ENCODE measurements at places on chromosomes 13 and 19. TPM values are rescaled to one million over a fixed set of nuclear protein-coding genes. Genes with fewer than 3 reads are reported as not detected.

DNA sequence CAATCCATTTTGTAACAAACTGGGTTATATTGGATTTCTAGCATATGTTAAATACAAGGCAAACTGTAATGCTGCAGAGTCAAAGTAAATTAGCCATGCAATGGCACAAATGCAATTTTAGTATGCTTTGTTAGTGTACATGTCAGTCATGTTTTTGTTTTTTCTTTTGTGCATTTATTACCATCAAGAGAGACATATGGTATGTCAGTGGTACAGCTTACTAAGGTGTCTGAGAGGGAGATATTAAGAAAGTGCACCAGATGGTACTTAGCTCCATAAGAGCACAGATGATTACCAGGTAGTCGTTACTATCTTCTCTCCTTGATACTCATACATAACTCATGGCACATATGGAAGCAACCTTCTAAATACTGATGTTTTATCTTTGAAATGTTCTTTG lies 550.3 kb downstream of the GPC5 start:
- DNase-seq = no peak

DNA sequence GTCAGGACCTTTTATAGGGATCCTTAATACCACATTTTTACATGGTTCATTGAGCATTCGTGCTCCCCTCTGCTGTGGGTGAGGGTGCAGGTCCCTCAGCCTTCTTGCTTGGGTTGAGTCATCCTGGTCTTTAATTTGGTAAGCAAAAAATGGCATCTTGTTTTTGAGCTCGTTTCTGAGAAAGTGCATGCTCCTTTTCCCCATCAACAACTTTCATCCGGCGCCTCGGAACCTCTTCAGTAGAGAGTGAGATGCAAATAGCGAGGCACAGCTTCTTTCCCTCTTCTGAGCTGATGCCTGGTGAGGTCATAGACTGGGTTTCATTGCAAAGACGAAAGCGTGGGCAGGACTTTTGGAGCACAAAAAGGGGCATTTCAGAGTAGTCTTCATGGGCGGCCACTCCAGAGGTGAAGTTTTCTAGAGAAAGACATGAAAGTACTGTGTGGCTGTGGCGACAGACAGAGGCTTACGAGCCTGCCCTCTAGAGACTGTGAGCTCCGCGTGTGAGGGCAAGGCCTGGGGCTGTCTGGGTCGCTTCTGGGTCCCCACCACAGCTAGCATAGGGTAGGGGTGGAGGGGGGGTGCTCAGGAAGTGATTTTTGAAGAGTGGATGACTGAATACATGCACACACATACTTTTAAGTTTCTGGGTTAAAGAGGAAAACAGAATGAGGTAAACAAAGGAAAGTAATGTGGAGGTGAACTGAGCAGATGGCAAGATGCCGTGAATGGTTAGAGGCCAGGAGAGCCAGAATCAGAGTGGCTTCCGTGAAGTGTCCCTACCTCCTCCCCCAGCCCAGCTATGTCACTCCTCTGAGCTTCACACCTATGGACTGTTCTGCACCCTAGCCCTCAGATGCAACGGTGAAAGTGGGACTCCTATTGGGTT lies 44.3 kb downstream of the BBC3 start:
- no peak for DNase-seq

DNA sequence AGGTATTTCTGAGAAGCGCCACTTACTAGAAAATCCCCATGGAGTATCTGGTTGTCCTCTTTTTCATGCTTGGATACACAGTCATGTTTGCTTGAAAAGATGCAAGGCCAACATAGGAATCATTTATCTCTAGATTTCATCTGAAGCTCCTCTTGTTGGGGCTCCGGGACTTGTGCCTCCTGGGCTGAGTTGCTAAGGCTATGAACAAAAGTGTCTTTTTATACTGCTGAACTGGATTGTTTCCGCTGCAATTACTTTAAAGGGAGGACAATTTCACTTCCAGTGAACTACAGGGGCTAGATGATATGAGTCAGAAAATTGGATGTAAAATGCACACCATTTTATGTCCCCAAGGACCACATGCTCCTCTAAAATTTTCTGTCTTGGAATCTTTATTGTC lies 114.1 kb downstream of the TNFSF13B start:
- DNase-seq = no peak

DNA sequence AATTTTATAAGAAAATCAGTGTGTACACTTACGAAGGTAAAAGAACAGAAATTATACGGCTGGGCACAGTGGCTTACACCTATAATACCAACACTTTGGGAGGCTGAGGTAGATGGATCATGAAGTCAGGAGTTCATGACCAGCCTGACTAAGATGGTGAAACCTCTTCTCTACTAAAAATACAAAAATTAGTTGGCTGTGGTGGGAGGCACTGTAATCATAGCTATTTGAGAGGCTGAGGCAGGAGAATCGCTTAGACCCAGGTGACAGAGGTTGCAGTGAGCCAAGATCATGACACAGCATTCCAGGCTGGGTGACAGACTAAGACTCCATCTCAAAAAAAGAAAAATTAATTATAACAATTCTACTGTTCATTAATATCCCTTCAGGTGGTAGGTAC lies 151.9 kb downstream of the ZNF737 start:
- no peak for DNase-seq

DNA sequence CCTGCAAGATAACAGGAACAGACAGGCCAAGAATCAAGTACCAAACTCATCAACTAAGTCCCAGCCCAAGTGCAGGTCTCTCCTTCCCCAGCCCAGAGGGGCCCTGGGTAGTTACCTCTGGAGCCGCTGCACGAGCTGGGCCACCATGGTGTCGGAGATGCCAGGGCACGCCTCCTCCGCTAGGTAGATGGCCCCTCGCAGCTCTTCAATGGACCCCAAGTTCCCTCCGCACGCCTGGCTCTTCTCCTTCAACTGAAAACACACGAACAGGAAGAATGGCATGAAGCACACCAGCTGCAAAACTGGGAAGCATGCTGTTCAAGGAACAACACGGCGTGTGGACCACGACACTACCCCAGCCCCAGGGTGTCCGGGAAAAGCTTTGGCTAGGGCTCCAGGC lies 119.9 kb downstream of the STK24 start:
- no peak for DNase-seq

- no peak for DNase-seq
Measured at GRCh38 chr19:54674021-54674617, 11.3 kb downstream of the LILRB4 start.

GRCh38 chr13:20349564-20350381 lies 117.7 kb upstream of the GJB6 start:
- DNase-seq = no peak

DNA sequence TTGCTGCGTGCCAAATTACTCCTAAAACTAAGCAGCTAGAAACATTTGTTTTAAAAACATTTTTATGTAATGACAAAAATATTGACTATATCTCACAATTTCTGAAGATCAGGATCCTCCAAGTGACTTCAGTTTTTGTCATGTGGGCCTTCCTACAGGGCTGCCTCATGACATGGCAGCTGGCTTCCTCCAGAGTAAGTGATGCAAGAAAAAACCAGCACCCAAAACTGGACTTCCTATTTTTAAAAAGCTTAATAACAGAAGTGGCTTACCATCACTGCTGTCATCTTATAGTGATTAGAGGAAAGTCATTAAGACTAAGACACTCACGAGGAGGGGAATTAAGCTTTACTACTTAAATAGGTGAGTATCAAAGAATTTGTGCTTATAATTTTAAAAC lies 681.7 kb downstream of the PCDH17 start:
- DNase-seq = no peak

DNA sequence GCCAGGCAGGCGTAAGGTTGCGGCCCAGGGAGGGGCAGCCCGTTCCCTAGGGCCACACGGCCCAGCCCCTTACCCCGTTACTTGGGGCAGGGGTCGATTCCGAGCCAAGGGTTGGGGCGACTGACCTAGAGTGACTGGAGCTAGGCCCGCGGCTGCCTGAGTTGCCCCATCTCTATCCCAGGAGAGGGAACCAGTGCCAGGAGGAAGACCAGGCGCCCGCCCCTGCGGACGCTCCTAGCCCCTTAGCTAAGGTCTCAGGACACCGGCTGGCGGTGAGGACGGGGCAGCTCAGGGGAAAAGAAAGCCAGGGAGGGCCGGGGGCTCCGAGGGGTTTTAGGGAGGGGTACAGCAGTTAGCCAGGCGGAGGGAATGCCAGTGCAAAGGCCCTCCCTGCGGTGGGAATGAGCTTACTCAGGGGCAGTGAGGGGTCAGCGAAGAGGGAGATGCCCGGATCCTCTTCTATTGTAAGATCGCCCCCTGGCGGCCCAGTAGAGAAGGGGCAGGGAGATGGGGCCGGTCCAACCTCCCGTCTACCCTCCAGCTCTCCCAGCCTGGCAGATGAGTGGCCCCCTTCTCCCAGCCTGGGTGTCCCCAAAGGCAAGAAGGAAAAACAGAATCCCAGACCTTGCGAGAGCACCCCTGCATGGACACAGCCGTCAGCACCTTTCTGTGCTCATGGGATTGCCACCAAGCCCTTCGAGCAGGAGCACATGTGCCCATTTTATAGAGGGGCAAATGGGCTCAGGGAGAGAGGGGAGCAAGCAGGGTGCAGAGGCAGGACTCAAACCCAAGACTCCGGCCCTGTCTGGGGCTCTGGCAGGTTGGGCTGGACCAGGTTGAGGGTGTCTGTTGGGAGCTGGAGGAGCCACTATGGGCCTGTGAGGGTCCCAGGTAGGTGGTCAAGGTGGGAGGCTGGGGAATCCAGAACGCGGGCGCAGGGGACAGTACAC lies 16.3 kb downstream of the CILP2 start:
- DNase-seq = no peak

- DNase-seq = no peak
Measured at GRCh38 chr13:44302233-44302632, 71.4 kb upstream of the SERP2 start.

DNA sequence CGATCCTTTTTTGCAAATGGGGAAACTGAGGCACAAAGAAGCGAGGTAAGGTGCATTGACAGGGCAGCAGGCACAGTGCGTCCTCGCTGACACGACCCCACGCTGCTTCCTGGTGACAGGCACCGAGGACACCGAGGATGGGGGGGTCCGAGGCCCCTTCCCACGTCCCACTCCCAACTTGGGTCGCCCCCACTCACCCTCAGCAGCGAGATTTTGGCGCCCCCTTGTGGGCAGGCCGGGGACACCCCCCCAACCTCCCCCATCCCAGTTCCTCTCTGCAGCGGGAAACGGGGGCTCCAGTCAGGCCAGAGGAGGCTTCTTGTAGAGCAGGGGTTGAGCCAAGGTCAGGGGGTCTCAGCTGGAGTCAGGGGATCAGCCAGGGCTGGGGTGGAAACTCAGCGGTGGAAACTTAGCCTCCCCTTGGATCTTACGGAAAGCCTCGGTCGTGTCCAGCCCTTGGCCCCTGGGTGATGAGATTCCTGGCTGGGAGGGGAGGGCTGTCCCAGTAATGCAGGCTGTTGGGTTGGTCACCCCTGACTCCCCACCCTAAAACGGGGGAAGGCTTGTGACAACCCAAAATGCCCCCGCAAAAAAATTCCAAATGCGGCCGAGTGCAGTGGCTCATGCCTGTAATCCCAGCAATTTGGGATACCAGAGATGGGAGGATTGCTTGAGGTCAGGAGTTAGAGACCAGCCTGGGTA lies 8.2 kb downstream of the SMIM24 start:
- no peak for DNase-seq

- DNase-seq = no peak
Measured at GRCh38 chr19:31706691-31707620, 357.7 kb upstream of the TSHZ3 start.

GRCh38 chr19:3818466-3818865 lies 32.3 kb upstream of the MATK start:
- DNase-seq = no peak

- peak; percentile 66 for DNase-seq
Measured at GRCh38 chr13:43054803-43055802, 31.7 kb downstream of the DNAJC15 start.

DNA sequence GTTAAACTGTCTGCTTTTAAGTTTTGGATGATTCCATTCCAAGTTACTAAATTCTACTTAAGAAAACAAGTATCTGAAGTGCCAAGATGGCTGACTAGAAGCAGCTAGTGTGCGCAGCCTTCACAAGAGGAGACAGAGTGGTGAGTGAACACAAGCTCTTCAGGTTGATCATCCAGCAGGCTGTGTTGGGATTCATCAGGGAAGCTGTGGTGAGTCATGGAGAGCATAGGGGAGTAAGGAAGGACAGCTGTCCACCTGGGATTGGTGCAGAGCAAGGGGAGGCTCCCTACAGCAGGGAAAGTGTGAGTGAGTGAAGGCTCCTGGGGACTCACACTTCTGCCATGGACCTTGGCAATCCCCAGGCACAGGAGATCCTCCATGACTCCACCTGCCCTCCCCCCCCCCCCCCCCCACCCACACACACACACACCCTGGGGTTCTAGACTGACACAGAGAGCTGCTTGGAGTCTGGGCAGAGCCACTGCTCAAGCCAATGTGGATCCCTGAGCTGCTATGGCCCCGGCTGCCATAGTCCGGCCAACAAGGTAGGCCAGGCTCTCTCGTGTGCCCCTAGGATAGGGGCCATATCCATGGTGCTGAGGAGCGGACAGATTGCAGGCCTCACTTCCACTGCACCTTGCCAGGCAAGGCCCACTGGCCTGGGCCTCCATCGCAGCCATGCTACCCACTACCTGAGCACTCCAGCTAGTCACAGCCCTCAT lies 23.5 kb downstream of the SLC25A15 start:
- DNase-seq = peak; percentile 16

DNA sequence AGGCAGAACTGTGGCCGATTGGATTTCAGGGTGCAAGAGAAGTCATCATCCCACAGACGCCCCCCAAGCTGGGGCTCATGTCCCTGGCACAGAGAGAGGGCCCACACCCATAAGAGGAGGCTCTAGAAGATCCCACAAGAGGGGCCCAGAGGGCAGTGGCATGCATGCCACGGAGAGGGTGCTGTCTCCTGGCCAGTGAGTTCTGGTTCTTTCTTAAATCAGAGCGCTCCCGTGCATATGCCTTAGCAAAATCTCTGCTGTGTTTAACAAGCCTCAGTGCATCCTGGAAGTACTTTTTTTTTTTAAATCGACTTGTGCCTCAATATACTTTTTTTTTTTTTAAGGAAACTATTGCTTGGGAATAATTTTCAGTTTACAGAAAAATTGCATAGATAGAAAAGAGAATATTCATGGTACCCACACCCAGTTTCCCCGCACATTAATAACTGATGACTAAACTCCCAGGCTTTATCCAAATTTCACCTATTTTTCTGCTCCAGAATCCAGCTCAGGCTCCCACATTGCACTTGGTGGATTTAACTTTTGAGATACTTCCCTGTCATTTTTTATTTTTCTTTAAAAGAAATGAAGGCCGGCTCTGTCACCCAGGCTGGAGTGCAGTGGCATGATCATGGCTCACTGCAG lies 59.1 kb downstream of the PEX11G start:
- DNase-seq = no peak

Gene AXL
- 210 TPM for polyA plus RNA-seq

Gene SBSN
- polyA plus RNA-seq = 2.1 TPM

Gene C13orf46
- polyA plus RNA-seq = 0.51 TPM

Gene ZNF223
- polyA plus RNA-seq = 5.3 TPM

Gene PTGER1
- polyA plus RNA-seq = 1.0 TPM

Gene FFAR3
- polyA plus RNA-seq = not detected

Gene MTUS2
- 0.02 TPM for polyA plus RNA-seq

Gene CNFN
- 0.20 TPM for polyA plus RNA-seq

Gene OBI1
- polyA plus RNA-seq = 9.4 TPM

Gene MBD3L3
- not detected for polyA plus RNA-seq

Gene ACP7
- not detected for polyA plus RNA-seq

All from AG04450 (cell line).